ENCODE measurements at places on chromosomes 3 and 15. TPM values are rescaled to one million over a fixed set of nuclear protein-coding genes. Genes with fewer than 3 reads are reported as not detected.

The CCR8 gene
- not detected for total RNA-seq

The TRPM1 gene
- total RNA-seq: not detected

The CDHR4 gene
- not detected for total RNA-seq

The NRROS gene
- 1.2 TPM for total RNA-seq

The CGNL1 gene
- total RNA-seq: 5.3 TPM

The CMTM8 gene
- total RNA-seq: 0.31 TPM

The GALNT15 gene
- total RNA-seq: 2.0 TPM

The TMOD2 gene
- total RNA-seq: 241 TPM

The RPLP1 gene
- total RNA-seq: 40.1 TPM

The NEK10 gene
- 25.7 TPM for total RNA-seq

The PLXND1 gene
- 14.3 TPM for total RNA-seq

The CCDC39 gene
- total RNA-seq: 0.62 TPM

The PAQR5 gene
- total RNA-seq: 1.1 TPM

The TICRR gene
- 0.62 TPM for total RNA-seq

The OR5K4 gene
- total RNA-seq: not detected

The VGLL3 gene
- total RNA-seq: 1.7 TPM

The PIERCE2 gene
- 5.0 TPM for total RNA-seq

The PLCH1 gene
- total RNA-seq: 10.9 TPM

The SEMA3F gene
- 5.8 TPM for total RNA-seq
